ENCODE measurements at places on chromosomes 6 and 20.

DNA sequence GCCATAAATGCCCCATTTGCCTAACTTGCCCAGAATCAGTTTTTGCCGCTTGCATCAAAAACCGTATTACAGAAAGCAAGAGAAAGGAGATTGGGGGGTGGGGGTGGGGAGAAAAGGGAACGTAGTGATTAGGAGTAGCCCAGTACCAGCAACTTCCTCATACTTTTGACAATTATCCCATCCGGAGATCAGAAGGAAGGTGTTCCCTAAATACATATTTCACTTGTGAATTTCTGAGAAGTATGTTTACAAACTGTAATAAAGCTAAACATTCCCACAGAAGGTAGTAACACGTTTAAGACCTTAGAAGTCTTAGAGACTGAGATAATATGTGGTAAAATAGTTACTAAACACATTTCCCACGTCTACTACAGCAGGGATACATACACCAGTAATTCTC is 14.5 kb downstream of the PREP start:
- no peak for DNase-seq

DNA sequence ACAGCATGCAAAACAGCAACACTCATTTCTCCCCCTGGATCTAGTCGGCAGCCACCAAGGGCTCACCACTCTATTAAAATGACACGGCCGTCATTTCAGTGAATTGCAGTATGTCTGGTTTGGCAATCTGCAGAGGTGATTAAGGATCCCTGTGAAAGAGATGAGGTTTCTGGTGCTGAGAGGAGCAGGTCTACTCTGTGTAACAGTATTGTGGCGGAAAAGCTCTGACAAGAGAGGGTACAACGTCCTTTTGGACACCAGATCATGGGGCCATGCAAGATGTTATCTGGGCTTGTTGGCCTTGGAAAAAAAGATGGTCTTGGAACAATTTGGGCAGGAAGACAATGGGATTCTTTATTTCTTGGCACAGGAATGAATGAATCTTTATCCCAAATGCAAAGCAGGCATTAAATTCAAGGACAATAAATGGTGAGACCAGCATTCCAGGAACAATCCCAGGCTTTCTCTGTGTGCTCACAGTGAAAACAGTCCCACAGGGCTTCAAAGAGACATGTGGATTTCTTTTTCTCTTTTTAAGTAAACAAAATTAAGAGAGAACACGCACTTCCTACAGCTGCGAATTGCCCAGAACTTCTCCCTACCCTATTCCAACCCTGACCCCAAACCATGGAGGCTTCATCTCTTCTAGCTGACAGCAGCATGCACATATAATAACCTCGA is 33.7 kb upstream of the ADGRF1 start:
- no peak for DNase-seq

DNA sequence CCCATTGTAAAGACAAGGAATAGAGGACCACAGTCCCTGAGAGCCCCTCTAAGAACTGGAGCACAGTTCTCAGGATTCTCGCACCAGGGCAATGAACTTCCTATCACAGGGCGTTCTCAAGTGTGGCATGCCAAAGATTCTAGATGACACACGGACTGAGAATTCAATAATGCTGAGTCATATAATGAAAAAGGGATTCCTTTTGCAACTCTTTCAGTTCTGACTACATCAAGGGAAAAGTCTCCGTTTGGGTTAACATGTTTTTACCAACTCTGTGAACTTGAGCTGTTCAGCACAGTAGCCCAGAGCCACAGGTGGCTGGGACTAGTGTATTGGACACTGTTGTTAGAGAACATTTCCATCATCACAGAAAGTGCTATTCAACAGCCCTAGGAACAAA is 3.4 kb downstream of the MED20 start:
- DNase-seq: no peak

GRCh38 chr6:154754152-154754551 is 20.9 kb downstream of the SCAF8 start:
- DNase-seq: no peak

DNA sequence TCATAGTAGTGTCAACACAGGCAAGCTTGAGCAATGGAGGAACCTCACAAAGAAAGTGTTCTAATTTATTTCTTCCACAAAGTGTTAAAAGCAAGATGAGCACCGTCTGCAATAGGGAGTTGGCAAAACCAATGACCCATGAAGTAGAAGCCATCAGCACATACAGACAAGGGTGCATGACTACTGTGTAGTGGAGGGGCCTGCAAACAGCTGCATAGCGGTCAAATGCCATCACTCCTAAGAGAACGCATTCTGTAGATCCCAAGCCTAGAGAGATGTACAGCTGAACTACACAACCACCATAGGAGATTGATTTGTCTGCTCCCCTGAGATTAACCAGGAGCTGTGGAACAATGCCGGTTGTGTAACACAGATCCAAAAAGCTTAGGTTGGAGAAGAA is 26.8 kb upstream of the ZNF165 start:
- DNase-seq: no peak

DNA sequence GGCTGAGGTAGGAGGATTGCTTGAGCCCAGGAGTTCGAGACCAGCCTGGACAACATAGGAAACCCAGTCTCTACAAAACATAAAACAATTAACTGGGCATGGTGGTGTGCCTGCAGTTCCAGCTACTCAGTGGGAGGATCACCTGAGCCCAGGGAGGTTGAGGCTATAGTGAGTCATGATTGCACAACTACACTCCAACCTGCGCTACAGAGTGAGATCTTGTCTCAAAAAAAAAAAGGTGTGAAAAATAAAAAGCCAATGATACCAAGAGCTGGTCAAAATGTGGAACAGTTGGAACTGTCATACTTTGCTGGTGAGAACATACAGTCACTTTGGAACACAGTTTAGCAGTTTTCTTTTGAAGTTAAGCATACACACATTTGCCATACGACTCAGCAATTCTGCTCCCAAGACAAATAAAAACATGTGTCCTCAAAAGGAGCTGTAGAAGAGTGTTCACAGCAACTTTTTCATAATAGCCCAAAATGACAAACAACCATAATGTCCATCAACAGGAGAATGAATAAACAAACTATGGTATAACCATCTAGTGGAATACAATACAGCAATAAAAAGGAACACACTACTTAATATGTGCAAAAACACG is 21.6 kb upstream of the FKBP5 start:
- no peak for DNase-seq

DNA sequence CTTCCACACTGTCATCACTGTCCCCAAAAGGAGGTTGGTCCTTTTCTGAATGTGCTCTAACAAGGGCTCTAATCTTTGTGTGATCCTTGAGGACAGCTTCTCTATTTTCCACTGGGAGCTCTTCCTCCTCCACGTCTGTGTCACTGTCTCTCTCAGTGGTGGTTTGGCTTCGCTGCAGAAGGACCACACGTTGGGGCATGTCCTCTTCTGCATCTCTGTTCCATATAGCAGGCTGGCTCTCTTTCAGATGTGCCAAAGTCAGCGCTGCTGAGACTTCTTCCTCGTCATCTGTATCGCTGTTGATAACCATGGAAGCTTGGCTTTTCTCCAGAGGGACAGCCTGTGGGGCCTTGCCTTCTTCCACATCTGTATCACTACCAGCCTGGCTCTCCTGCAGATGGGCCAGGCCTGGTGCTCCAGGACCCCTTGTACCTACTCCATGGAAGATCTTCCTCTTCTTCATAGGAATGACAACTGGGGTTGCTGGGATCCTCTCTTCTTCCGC is 4.6 kb downstream of the MDC1 start:
- DNase-seq: no peak

GRCh38 chr6:66605011-66605410 is 898.0 kb upstream of the EYS start:
- no peak for DNase-seq

- no peak for DNase-seq
Measured at GRCh38 chr6:106629859-106630163, 433 bp downstream of the QRSL1 start.

GRCh38 chr6:105484238-105485161 is 81.6 kb upstream of the PREP start:
- no peak for DNase-seq

GRCh38 chr20:1490643-1491195 is 501 bp downstream of the SIRPB2 start:
- DNase-seq: no peak

- DNase-seq: no peak
Measured at GRCh38 chr20:48219306-48219705, 434.0 kb upstream of the SULF2 start.

GRCh38 chr20:21027569-21027968 is 78.6 kb downstream of the LINC00237 start:
- DNase-seq: no peak

DNA sequence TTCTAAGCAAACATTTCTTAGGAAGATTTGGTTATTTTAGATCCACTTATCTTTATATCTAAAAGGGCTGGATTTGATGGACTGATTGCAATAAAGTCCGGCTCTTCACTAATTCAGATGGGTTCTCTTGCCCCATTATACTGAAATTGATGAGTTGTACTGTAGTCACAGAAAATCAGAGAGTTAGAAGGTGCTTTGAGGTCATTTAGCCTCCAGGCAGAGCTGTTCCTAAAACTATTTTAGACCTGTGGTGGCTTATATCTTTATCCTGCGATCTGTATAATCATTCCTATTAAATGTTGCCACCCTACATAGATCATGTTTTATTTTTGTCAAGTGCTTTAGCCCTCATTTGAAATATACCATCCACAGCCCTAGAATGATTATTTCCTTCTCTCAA is 61.3 kb upstream of the ATXN1 start:
- DNase-seq: no peak

All from right atrium auricular region (tissue), 2 donors.